ENCODE measurements at places on chromosomes 5 and 9. TPM values are rescaled to one million over a fixed set of nuclear protein-coding genes. Genes with fewer than 3 reads are reported as not detected.

The NOTCH1 gene
- 51.6 TPM for total RNA-seq

GRCh38 chr5:43649256-43649655 is 46.3 kb downstream of the NNT start:
- H3K27me3 ChIP-seq, result no peaks in the 10 kb centered on the region
- H3K36me3 ChIP-seq, result peaks cover 15% of the 10 kb centered on the region
- peaks cover 3% of the 10 kb centered on the region for H3K4me1 ChIP-seq
- H3K27ac ChIP-seq, result no peak overlapping the region

DNA sequence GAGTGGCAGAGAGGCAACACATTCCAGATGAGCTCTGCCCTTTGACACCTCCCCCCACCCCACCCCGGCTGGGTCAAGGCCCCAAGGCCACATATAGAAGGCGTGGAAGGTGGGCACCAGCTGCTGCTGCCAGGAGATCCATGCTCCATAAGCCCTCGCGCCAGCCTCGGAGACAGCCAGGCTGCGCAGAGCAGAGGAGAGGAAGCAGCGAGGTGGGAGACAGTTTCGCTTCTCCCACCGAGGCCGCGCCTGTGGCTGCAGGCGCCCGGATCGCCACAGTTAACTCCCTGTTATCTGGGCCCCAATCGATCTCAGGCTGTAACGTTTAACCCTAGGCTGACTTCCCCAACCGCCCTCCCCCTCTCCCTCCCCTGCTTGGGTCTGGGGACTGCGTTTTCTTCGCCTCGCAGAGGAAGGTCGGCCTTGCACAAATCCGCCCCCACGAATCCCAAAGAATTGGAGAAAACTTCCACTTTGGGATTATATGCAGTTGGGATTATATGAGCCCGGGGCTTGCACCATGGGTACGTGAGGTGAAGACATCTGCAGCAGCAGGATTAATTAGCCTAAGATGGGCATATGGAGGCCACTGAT is 1.1 kb upstream of the CXXC5 start:
- H3K27ac ChIP-seq, result no peak overlapping the region
- H3K4me1 ChIP-seq, result peaks cover 37% of the 10 kb centered on the region
- no peak overlapping the region for H3K4me3 ChIP-seq
- H3K36me3 ChIP-seq, result no peaks in the 10 kb centered on the region

DNA sequence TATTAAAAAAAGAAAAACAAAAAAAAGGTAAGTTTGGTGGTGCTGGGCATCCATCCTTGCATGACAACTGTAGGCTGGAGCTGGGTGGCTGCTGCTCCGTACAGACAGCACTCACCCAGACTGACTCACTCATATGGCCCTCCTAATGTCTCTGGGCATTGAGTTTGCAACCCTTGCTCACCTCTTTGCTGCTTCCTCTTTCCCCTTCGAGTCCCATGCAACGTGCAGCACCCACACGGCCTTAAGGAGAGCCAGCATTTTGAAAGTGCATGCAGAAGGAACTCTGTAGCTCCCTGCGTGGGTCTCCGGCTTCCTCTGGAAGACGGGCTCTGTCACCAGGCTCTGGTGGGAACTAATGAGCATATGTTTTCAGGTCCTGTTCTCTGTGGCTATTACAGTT is 60.5 kb upstream of the ENTREP1 start:
- peaks cover 7% of the 10 kb centered on the region for H3K27me3 ChIP-seq
- H3K36me3 ChIP-seq, result no peaks in the 10 kb centered on the region
- no peaks in the 10 kb centered on the region for H3K4me1 ChIP-seq
- no peak for DNase-seq
- H3K4me3 ChIP-seq, result no peak overlapping the region
